ENCODE measurements at places on chromosomes 16 and 17. TPM values are rescaled to one million over a fixed set of nuclear protein-coding genes. Genes with fewer than 3 reads are reported as not detected.

The AOC2 gene
- total RNA-seq, result 0.37 TPM

The RNU2-1 gene
- total RNA-seq, result 3,794 TPM

The HBA1 gene
- total RNA-seq, result 11.4 TPM

The GUCY2D gene
- total RNA-seq, result not detected

The ENPP7 gene
- total RNA-seq, result not detected

The PIK3R6 gene
- total RNA-seq, result not detected

The RAI1 gene
- 13.6 TPM for total RNA-seq

The RSPRY1 gene
- 19.0 TPM for total RNA-seq

The RPRML gene
- 0.19 TPM for total RNA-seq

The CEP20 gene
- total RNA-seq, result 16.7 TPM

The TBC1D28 gene
- not detected for total RNA-seq

The TMEM238L gene
- total RNA-seq, result not detected

The SCNN1G gene
- 2.8 TPM for total RNA-seq

The WSCD1 gene
- 1.6 TPM for total RNA-seq

The MYH8 gene
- total RNA-seq, result not detected

The CCL4 gene
- total RNA-seq, result 0.28 TPM

The HBZ gene
- not detected for total RNA-seq

The MAPK8IP3 gene
- 25.5 TPM for total RNA-seq

The RPS15A gene
- total RNA-seq, result 521 TPM

The NPIPA2 gene
- total RNA-seq, result 1.8 TPM

The PPP1R1B gene
- total RNA-seq, result 74.3 TPM

The ZNF764 gene
- 4.9 TPM for total RNA-seq

The KCNH6 gene
- total RNA-seq, result 0.39 TPM

The HLF gene
- total RNA-seq, result 1.4 TPM

The CRK gene
- 18.5 TPM for total RNA-seq

The PPP1R27 gene
- total RNA-seq, result 0.19 TPM

The NEK8 gene
- total RNA-seq, result 2.5 TPM

The TK1 gene
- total RNA-seq, result 3.3 TPM

The CCDC144A gene
- total RNA-seq, result 0.28 TPM

The RAP1GAP2 gene
- 44.2 TPM for total RNA-seq

The ADAM11 gene
- total RNA-seq, result 0.14 TPM

The UNKL gene
- total RNA-seq, result 9.7 TPM

The CRYBA1 gene
- total RNA-seq, result not detected

The KCNJ18 gene
- total RNA-seq, result not detected

The FZD2 gene
- 1.6 TPM for total RNA-seq

The CDRT4 gene
- total RNA-seq, result 10.3 TPM

The OSGIN1 gene
- total RNA-seq, result 3.9 TPM

The RAB37 gene
- total RNA-seq, result 1.4 TPM

The KRT12 gene
- not detected for total RNA-seq

The CACNG5 gene
- total RNA-seq, result 0.29 TPM

The PTX4 gene
- total RNA-seq, result not detected

The KRTAP1-1 gene
- 0.46 TPM for total RNA-seq

The MRC2 gene
- total RNA-seq, result 1.6 TPM

The NOD2 gene
- 0.14 TPM for total RNA-seq

All from pancreas (tissue), 10 donors.